Cortex of kidney (tissue), 1 donor: ENCODE measurements at places on chromosomes 11 and 22.

GRCh38 chr11:102727890-102728289, 3.1 kb upstream of the MMP8 start:
- no peak for DNase-seq

DNA sequence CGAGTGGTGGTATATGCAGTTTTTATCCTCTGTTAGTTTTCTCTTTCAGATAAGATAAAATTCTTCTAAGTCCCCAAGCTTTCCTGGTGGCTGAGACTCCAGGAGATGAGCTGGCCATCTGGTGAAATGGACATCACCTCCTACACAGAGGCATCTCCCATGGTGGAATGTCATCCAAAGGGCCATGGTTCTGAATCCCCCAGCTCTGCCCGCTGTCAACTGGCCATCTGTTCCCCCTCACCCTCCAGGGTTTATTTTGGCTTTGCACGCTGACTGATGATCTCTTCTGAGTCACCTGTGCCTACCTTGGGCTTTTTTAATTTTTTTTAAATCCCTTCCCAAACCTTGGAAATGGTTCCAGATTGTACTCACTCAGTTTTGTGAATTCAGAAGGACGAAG, 142.2 kb downstream of the HIPK3 start:
- DNase-seq = no peak

DNA sequence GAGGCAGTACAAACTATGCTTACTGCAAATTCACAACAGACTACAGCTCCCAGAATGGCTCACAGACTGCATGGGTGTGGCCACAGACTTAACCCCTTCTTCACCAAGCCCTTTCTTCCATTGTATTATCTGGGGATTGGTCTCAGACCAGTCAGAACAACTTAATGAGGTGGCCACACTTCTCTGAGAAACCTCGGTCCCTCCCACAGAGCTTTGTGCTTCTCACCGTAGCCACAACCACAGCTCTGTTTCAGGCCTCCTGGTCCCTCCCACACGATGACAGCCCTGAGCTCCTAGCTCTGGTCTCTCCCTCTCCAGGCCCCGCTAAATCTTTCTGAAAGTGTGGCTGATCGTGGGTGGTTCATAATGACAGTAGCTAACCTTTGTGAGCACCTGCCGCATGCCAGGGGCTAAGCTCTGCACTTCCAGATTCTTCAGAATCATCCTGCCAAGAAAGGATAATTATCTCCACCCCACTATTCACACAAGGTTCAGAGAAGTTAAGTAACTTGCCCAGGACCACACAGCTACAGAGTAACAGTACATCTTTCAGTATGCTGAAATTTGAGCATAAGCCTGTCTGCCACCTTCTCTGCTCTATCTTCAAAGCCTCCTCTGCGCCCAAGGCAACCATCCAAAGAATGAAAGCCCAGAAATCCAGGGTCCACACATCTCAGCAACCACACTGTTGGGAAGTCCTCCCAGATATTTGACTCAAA, 5.4 kb downstream of the PDE2A start:
- no peak for DNase-seq

- no peak for DNase-seq
These were observed 237.2 kb upstream of the PLET1 start for GRCh38 chr11:112497826-112498225.

- DNase-seq = no peak
These were observed at the start of gene ADORA2A for GRCh38 chr22:24427500-24428164. ADORA2A (plus strand) TSS chr22:24427599; CDS start chr22:24433405, 5,806 bp downstream.

GRCh38 chr22:37193629-37194191, 5.7 kb upstream of the C1QTNF6 start:
- DNase-seq = no peak

- DNase-seq = no peak
These were observed 1277.5 kb upstream of the CNTN5 start for GRCh38 chr11:97743205-97743742.

DNA sequence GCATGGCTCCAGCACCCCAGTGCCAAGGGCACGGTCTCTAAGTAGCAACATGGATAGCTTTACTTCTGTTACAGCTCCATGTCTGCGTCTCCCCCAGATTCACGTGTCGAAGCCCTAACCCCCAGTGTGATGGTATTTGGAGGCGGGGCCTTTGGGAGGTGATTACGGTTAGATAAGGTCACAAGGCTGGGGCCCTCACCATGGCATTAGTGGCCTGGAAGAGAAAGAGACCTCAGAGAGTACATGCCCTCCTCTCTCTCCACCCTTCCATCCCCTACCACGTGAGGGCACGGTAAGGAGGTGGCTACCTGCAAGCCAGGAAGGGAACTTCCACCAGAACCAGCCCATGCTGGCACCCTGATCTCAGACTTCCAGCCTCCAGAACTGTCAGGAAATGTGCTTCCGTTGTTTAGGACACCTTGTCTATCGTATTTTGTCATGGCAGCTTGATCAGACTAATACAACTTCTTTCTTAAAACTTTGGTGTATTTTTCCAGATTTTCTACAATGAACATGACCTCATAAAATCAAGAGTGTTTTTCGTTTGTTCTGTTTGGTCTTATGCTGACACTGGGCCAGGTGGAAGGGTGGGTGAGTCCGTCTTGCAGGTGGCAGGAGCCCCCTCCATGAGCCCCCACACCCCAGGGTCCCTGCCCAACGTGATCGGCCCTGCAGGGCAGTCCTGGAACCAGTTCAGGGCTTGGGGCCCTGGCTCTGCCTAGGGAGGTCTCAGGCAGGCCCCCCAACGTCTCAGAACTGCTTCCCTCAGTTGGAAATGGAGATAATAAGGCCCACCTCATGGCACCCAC, 10.7 kb downstream of the RTN4R start:
- DNase-seq = no peak

DNA sequence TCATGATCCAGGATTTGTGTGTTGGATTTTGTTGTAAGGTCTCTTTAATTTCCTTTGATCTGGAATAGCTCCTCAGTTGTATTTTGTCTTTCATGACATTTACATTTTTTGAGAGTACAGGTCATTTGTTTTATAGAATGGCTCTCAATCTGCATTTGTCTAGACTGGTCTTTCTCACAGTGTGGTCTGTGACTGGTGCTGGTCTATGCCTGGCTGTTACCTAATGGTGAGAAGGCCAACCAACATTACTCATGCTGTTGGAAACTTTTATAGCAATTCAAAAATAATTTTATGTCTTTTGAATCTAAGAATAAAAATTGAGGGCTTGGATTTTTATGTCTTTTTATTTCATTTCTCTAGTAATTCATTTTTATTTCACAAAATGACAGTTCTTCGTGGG, 3.9 kb upstream of the NCR3LG1 start:
- DNase-seq = no peak
